ENCODE measurements at places on chromosomes 1 and 21.
A peak's percentile ranks its signal among the peaks of the same experiment; 100 is the strongest.

DNA sequence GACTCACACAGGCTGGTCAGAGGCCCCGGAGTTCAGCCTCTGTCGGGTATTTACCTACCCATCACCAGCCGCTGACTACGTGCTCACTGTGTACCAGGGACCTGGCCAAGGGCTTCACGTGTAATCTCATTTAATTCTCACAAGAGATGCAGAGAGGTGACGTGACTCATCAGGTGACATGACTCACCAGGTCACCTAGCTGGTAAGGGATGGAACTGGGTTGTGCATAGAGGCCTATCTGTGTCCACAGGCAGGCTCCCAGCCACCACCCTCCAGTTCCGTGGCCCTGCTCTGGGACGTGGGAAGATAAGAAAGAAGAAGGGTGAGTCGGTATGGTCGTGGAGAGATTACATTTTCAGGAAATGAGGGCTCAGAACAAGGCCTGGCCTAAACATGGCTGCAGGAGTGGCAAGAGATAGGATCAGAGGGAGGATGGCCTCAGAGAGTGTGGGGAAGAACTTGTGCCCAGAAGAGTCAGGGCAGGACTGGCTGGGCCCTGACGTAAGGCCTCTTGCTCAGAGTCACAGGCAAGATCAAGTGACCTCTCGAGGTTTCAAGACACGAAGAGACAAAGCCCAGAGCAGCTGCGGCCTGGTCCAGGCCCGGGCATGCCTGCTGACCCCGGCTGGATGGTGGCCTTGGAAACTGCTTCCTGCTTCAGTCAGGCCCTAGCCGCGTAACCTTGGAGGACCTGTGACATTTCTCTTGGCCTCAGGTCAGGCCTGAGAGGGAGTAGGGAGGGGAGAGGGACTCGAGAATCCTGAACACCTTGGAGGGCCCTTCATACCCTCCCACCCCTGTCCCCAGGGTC lies 52.7 kb upstream of the WASF2 start:
- no peak for DNase-seq

- DNase-seq = no peak
These were observed 10.9 kb downstream of the PEAR1 start for GRCh38 chr1:156904187-156904959.

DNA sequence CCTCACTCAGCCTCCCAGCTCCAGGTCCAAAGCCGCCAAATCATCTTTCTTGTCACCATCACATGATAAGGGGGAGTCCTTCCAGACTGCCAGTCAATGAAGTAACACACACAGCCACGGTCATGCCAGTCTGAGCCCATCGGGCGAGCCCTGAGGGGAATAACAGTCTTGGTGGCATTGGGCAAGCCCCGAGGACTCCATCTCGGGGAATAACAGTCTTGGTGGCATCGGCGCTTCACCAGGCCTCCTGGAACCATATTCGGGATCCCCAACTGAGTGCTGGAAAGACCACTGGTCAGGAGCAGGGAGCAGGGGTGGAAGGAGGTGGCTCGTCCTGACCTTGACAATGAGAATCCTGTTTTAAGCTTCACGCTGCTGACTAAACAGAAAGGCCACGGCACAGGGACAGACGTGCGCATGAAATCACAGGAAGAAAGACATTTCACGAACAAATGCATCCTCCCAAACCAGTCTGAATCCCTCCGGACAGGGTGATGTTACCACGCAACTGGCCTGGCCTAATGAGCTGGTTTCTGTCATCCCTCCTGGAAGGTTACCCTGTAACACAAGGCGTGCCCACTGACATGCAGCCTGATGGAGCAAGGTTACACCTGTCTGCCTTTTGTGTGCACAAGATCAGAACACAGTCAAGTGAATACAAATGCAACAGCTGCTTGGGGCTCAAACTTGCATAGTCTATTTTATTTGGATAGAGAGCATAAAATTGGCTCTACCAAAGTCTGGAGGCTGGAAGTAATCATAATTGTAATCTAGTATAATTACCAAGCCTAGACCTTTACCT lies 517.4 kb downstream of the KIF26B start:
- DNase-seq = no peak

- no peak for DNase-seq
These were observed 8.7 kb downstream of the GRHL3 start for GRCh38 chr1:24327891-24328290.

DNA sequence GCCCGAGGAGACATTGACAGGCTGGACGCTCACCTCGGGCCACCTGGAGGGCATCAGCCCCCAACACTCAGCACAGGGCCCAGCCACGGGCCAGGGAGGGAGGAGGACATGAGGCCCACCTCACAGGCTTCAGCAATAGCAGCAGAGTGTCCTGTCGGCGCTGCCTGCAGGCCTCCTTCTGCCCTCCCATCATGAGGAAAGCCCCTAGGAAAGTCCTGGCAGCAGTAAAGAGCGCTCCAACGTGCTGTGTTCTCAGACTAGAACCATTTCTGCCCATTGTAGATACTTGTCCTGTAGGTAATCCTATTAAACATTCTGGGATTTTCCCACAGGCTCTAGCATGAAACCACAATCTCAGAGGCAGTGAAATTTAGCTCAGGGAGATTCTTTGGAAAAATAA lies 62.0 kb upstream of the GALNT2 start:
- DNase-seq = no peak

GRCh38 chr1:10824821-10825540 lies 28.5 kb upstream of the CASZ1 start:
- DNase-seq = no peak

DNA sequence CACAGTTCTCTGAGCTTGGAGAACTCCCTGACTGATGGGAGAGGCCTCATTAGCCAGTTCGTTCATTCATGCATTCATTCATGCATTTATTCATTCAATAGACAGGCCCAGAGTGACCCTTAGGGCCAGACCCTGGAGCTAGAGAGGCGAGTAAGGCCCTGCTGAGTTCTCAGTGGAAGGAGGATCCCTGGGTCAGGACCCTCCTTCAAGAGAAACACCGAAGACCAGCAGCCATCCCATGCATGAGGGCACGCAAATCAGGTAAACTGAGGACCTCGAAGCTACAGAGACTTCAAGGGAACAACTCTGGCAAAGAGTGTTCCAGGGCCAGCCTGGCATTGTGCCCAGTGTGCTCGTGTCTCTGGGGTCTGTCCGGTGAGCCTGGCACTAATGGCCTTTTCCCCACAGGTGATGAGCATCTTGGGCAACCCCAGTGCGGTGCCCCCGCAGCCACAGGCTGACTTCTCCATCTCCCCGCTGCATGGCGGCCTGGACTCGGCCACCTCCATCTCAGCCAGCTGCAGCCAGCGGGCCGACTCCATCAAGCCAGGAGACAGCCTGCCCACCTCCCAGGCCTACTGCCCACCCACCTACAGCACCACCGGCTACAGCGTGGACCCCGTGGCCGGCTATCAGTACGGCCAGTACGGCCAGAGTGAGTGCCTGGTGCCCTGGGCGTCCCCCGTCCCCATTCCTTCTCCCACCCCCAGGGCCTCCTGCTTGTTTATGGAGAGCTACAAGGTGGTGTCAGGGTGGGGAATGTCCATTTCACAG lies 104.8 kb downstream of the PAX7 start:
- no peak for DNase-seq

GRCh38 chr1:224501836-224502235 lies 67.2 kb upstream of the WDR26 start:
- DNase-seq = no peak

GRCh38 chr1:46533179-46533864 lies 18.1 kb downstream of the KNCN start:
- peak; percentile 53 for DNase-seq

DNA sequence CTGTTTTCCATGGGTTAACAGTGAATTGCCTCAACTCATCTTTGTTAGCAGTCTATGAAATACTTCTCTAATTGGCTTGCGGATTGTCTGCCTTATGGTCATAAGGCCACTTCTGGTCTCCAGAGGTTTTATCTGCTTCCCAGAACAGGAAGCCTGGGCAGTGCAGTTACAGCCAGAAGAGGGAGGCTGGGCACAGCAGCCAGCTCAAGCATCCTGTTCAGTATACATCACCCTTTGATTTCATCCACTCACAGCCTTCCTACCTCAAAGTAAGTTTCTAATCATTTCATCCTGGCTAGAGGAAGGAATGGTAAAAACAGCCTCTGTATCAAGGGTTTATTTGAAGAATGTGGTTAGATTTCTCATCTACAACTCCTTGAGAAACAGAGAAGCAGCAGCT lies 311.5 kb upstream of the DEPDC1 start:
- no peak for DNase-seq

DNA sequence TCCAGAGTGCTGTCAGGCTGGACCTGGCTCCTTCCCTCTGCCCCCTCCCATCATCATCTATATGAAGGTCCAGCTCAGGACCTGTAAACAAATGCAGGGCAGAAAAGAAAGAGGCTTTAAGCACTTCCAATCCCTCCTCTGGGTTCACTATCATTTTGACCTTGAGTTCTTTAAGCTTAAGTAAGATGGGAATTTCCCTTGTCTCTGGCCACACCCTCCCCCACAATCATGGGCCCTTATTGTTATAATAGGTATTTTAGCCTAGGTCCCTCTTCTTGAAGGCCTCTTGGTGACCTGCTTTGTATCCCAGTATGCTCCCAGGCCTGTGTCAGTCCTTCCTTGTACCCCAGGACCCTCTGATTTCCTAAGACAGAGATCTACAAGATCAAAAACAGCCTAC lies 45.1 kb upstream of the EPS15 start:
- DNase-seq = no peak

GRCh38 chr1:96482616-96483015 lies 239.0 kb upstream of the PTBP2 start:
- DNase-seq = no peak

GRCh38 chr1:230794871-230795605 lies 47.9 kb downstream of the CAPN9 start:
- DNase-seq = no peak

GRCh38 chr1:9111957-9112356 lies 16.9 kb downstream of the GPR157 start:
- no peak for DNase-seq

- DNase-seq = no peak
These were observed 277.1 kb upstream of the SGIP1 start for GRCh38 chr1:66256629-66257572.

GRCh38 chr1:72003092-72003491 lies 279.2 kb downstream of the NEGR1 start:
- DNase-seq = no peak

DNA sequence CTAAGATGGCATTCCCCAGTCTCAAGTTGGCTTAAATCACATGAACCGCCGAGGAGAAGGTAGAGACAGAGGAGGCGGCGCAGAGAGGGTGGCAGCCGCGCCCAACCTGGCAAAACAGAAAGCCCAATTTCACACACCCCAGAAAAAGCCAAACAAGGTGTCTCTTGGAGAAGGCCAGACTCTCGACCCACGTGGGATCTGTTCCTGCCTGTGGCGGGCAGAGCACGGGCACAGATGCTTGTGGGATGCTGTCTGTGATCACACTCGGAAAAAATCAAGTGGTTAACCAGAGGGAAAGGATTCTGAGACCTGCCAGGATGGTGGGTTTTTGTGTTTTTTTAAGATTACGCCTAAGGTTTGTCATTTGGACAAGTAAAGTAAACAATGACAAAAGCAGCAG lies 80.7 kb downstream of the MRPL37 start:
- DNase-seq = no peak

DNA sequence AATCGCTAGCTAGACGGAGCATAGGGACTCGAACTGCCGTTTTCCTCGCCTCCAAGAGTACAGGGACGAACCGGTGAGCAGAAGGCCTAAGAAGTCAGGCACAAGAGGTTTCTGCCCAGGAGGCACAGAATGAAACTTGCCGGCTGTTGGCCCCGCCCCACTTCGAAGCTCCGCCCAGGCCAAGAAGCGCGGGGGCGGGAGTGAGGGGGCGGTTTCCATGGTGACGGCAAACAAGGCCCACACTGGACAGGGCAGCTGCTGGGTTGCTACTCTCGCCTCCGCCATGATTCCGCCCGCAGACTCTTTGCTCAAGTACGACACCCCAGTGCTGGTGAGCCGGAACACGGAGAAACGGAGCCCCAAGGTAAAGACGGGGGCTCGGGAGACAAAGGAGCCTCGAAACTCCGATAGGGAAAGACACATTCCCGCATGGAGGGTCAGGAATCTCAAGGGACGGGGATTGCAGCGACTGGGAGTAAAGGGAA lies at the start of gene DNALI1:
TSS of gene DNALI1 (plus strand) at position 229 of the 485 bp plus-strand sequence. CDS start at position 284, 55 bp downstream.
- peak; percentile 76 for DNase-seq

DNA sequence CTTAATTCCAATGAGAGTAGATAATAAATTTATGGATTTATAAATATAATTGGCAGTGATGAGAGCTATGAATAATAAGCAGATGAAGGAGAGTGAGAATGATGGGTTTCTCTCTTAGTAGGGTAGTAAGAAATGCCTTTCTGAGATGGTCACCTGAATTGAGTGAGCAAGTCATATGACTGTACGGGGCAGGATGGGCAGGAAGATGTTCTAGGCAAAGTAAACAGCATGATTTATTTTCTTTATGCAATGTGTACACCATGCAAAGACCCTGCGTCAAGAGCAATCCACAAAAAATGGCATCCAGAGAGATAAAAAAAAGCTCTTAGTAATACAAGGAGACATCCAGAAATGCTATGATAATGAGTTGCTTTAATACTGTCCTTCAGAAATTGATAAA lies 409.9 kb downstream of the HLX start:
- DNase-seq = no peak

Data from nucleus accumbens (tissue), 56 donors.